Stimulated activated CD4-positive, alpha-beta T cell treated with anti-CD3 and anti-CD28 coated beads, TNF-alpha, amount 100 ng/mL, for 4 hours (primary cell): ENCODE measurements at places on chromosomes 7 and 10.
A peak's percentile ranks its signal among the peaks of the same experiment; 100 is the strongest.

DNA sequence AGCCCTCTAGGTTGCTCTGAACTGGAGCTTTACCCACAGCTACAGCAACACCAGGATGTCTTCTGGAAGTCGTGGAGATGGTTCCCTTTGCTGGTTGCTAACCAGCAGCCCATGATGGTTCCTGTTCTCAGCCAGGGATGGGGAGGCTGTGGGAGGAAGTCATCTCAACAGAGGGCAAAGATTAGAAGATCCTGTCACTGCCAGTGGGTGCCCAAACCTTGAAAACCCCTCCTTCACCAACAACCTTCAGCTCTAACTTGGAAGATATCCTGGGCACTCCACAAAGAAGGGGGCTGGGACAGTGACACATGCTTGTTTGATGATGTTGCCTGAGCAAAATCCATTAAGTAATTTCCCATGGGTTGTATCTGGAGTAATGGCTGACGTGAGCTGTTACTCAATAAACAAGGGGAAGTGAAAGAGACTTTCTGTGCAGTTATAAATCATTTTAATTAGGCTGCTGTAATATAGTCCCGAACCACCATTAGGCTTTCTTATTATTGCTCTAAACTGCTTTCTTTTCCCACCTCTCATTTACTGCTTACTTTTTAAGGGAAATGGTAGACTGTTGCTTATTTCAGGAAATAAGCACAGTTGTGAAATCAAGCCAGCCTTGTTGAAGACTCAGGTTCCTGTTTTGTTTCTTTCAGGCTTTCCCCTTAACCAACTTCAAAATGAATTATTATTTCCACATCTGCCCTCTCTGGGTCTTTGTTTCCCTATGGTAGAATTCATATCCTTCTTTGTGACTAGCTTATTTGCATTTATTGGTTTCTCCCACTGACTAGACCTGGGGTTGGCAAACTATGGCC is 124.8 kb downstream of the PPP1R17 start:
- no peak for DNase-seq

DNA sequence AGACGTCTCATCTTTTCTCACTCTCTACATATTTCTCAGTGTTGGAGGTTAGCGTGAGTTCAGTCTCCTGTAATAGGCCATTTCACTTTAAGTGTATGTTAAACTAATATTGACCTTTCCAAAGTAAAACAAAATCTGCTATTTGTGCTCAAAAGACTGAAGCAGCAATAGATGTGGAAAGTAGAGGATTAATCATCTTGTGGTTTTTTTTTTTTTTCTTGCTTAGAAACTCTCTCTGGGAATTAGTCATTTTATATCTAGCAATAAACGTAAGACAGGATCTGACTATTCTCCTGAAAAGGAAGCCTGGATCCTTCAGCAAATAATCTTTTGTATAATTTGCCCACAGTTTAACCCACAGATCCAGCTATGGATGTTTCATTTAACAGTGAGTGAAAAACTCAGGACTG is 81.7 kb downstream of the NRP1 start:
- no peak for DNase-seq

- peak; percentile 12 for DNase-seq
Measured at GRCh38 chr7:73519867-73520672, 2.0 kb downstream of the BAZ1B start.

GRCh38 chr10:100209303-100209702 is 20.1 kb downstream of the CHUK start:
- no peak for DNase-seq

DNA sequence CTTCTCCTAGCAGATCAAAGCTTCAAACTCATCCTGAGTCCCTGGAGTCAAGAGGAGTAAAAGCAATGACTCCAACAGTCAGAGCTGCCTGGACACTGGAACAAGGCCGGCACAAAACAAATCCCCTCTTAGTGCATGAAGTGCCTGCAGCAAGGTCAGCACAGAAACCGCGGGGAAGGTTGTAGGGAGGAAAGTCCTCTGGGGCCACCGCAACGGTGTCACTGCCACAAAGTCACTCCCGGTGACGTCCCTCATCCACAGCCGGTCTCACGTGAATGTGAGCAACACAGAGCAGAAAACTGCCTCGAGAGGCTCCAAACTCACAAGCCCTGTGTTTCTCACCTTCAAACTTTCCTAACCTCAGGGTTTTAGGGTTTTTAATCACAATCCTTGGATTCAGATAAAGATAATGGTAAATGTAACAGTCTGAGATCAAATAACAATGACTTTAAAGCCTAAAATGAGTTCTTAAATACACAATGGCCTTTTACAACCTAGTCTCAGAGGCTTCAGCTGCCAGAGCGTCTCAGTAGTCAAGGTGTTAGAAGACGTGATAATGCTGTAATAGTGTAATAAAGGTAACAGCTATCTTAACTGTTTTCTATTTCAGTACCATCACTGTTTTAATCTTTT is 274.3 kb downstream of the ZMYND11 start:
- no peak for DNase-seq
